ENCODE measurements at places on chromosomes 16 and 17. TPM values are rescaled to one million over a fixed set of nuclear protein-coding genes. Genes with fewer than 3 reads are reported as not detected.

SLC5A11 gene
- total RNA-seq = not detected

NXN gene
- total RNA-seq = 103 TPM

KRT40 gene
- total RNA-seq = not detected

TMEM92 gene
- not detected for total RNA-seq

SLC5A10 gene
- 0.48 TPM for total RNA-seq

KRT28 gene
- 3.6 TPM for total RNA-seq

DNA sequence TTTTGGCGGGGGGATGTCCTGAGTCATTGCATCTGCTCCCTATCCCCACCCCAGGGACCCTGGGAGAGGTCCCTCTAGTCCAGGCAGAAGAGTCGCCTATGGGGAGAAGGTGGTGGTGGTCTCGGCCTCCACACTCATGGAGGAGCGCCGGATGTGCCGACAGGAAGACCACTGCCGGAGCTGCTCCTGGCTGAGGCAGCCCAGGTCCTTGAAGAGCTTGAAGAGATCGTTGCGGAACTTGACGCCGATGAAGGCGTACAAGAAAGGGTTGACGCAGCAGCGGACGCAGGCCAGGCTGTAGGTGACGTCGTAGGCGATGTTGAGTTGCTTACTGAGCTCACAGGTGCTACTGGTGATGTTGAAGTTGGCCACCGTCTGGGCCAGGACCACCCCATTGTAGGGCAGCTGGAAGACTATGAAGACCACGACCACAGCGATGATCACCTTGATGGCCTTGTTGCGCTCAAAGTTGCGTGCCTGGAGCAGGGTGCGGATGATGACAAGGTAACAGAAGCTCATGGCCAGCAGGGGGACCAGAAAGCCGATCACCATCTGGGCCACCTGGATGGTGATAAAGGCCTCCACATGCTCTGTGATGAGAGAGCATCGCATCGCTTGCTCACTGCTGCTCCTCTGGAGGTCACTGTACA is 10.5 kb downstream of the CCR7 start:
- DNase-seq = no peak

GRCh38 chr17:57895382-57896060 is 45.7 kb upstream of the MRPS23 start:
- DNase-seq = no peak

DNA sequence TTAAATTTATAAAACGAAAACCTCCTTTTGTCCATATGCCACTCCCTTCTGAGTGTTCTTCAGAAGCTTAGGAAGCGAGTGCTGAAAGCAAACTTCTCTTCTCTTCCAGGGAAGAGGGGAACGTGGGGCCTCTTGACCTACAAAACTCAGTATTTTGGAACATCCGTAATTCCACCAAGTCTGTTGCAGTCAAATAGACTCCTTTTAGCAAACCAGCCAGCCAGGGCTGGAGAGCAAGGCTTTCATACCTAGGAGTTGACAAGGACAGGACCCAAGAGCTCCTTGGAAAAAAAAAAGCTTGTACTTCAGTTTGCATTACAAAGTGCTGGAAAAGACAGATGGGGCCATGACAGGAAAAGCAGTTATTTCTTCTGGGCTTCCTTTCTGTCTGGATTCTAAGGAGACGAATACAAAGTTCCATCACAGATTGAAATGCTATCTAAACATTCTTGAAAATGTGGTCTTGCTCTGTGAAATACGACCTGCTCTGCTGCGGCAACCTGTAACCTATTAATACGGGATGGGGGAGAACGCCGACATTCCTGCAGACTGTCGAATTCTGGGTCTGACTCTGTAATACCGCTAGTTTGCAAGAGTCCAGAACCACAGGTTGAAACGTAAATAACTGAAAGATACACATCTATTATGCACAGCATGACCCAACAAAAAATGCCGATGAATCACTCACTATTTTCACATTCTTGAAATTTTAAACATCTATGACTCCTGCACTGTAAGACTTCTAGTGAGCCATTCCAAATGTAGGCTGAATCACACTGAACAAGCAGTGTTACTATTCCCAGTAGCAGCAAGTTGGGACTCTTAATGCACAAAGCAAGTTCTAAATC is 20.6 kb downstream of the VPS53 start:
- DNase-seq = peak; percentile 87

DNA sequence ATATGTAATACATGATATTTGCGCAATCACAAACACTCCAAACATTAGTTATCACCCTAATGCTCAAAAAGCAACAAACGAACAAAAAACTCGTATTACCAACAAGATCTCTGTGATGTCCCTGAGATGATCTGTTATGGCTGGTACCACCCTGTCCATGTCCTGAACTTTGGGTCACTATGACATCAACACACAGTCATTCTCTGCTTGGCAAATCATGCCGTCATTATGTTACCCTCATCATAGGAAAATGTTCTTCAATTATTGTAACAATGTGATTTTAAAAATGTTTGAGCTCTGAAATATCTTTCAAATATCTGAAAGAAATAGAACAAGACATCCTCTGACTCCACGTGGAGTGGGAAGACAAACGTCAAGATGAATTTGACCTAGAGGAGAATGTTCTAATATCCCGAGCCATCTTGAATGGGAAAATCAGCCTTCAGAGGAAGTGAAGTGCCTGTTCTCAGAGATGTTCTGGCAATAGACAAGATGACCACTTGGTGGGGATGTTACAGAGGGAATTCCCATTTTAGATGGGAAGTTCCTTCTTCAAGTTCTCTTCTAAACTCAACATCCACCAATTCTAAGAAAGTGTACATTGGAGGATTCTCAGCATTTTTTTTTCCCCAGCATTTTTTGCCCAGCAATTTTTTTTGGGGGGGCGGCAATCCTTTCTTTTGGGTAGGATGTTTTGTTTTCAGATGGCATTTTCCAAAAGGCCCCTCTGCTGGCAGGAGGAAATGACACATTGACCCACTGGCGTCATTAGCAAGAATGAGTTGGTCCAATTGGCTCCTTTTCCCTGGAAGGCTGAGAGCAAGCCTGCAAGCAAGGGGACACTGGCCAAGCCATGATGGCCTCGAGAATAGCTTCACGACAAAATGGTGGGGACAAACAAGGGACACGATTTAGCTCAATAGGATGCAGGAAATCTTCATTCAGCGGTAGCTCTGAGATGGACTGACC is 3.7 kb upstream of the HSD17B2 start:
- DNase-seq = peak; percentile 79

DNA sequence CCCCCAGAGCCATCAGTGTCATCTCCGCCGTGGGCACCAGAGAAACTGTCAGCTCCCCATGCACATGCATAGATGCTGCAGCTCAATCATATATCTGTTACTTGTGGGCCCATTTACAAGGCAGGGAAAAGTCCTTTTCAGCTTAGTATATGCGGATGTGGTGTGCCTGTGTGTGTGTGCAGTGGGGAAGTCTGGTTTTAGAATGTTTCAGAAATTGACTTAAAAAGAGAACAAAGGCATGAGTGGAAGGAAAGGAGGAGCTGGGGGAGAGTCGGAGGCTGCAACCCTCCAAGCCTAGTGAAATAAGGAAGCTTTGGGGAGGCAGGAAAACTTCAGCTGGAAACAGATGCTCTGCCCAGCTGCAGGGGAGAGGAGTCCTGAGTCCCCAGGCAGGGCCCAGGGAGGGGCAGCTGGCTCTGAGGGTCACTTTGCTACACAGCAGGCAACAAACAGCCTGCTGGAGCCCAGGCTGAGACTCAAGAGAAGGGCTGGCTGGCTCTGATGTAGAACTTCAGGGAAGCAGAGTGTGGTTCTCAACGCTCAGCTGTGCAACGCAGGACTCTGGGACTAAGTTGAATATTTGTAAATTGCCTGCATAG is 11.1 kb upstream of the CD300LD start:
- peak; percentile 31 for DNase-seq
